ENCODE measurements at places on chromosomes 1 and 21.

- DNase-seq: no peak
Measured at GRCh38 chr1:26049531-26050247, 3.8 kb upstream of the SLC30A2 start.

DNA sequence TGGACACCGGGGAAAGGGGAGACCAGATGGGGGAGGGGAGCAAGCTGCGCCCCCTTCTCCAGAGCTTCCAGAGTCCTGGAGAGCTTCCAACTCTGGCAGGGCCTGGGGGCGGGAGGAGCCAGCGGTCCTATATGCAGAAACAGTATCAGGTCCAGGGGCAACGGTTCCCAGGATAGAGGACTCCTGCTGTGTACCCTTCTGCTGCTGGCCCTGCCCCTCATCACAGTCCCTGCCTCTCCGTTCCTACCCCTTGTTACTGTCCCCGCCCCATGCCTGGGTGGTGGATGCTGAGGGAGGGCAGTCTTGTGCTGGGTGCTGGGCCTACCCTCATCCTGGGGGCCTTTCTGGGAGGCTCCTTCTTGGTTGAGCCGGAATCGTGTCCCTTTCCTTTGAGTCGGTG, 19.2 kb upstream of the PEX10 start:
- DNase-seq: no peak

- no peak for DNase-seq
Measured at GRCh38 chr1:29379443-29380073, 143.2 kb downstream of the PTPRU start.

DNA sequence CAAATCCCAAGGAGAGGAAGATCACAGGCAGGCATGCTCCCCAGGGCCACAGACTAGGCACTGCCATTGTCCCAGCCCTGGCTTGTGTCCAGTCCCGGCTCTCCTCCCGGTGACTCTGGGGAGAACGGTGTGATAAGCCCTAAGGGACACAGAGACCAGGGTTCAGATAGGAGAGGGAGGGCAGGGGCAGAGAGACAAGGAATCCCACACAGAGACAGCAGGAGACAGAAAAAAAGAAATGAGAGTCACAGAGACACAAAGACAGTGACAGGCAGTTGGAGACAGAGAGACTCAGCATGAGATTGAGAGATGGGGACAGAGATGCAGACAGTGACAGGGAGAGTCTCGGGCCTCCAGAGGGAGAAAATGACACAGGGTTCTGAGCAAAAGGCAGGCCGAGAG, 361 bp downstream of the INSRR start:
- no peak for DNase-seq

- no peak for DNase-seq
Measured at GRCh38 chr1:88228114-88228513, 456.0 kb upstream of the PKN2 start.

- no peak for DNase-seq
Measured at GRCh38 chr1:23726686-23727085, 16.6 kb upstream of the ELOA start.

DNA sequence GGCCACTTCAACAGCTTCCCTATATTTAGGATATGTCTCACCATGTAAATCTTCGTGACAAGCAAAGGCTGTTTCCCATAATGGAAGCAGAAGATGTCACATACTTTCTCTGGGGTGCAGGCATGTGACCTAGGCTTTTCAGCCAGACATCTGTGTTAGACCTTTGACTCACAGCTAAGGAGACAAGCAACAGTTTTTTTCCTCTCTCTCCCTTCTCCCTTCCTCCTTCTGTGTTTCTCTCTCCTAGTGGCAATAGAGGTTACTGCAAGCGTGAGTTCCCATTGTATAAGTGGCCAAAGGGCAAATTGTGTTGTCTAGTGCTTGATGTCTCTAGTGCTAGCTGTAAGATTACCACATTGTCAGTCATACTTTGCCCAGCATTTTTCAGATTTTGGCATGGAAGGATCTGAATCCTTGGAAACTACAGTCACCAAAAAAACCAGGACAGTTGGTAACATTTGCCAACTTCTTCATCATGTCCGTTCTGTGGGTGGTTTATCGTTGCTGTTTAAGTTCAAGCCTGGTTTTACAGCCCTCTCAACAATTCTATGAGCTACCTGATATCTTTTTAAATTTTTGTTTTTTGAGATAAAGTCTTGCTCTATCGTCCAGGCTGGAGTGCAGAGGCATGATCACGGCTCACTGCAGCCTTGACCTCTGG, 44.4 kb upstream of the RABGAP1L start:
- DNase-seq: peak; percentile 40

DNA sequence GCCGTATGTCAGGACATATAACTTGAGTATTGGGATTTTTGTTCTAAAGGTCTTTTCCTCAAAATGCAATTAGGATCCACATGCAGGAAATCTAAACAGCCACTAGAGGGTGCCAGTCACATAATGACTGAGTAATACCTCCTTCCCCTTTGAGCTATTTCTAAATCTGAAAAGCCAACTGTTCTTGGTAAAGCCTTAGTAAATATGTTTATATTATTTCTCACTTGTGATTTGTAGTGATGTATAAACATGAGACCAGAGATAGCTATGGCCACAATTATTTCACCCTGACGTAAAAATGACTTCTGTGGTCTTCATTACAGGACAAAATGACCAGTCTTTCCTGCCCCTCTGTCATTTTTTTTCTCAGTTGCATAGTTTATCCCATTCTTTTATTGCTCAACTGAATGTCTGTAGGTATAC, 41.0 kb upstream of the DR1 start:
- peak; percentile 39 for DNase-seq

DNA sequence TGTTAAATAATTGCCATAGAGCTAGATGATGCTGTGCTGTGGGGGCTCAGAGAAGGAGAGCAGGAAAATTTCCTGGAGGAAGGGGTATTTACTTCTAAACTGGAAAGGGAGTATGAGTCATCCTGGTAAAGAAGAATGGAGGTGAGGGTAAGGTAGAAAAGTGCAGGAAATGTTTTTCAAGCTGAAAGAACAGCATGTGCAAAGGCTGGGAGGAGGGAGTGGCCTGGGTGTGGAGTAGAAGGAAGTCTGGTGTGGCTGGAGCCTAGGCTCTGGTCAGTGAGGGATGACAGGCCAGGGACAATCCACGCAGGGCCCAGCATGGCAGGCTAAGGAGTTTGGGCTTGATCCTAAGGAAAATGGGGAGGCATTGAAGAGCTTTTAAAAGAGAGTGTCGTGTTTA, 45.9 kb downstream of the MATN1 start:
- no peak for DNase-seq

GRCh38 chr1:77413541-77414335, 131.9 kb downstream of the AK5 start:
- no peak for DNase-seq

- no peak for DNase-seq
Measured at GRCh38 chr1:106233511-106233910, 823.0 kb upstream of the PRMT6 start.

DNA sequence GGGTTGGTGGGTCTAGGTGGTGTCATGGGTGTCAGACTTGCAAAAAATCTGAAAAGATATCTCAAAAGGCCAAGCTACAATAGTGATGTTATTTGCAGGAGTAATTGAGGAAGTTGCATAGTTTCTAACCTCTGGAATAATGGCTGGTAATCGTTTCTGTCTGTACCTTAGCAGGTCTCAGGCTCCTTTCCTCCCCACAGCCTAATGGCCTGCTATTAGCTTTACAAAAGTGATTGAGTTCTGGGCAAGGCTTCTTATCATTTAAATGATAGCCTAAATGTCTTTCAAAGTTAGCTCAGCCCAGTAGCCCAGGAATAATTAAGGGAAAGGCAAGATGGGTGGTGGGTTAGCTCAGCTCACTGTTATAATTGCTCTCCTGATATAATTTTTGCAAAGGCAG, 37.7 kb upstream of the IGSF5 start:
- DNase-seq: no peak

- DNase-seq: no peak
Measured at GRCh38 chr1:60279798-60280197, 206.2 kb upstream of the C1orf87 start.

DNA sequence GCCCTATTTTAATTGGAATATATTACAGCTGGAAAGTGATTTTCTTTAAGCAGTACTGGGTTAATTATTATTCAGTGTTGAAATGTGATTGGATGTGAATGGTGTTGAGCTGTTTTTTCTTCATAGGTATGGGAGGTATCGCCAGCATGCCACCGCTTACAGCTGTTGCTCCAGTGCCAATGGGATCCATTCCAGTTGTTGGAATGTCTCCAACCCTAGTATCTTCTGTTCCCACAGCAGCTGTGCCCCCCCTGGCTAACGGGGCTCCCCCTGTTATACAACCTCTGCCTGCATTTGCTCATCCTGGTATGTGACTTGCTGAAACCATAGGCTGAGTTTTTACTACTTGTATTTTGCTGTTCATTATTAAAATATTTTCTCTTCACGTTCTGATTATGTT, 107.7 kb downstream of the ITSN1 start:
- DNase-seq: no peak

DNA sequence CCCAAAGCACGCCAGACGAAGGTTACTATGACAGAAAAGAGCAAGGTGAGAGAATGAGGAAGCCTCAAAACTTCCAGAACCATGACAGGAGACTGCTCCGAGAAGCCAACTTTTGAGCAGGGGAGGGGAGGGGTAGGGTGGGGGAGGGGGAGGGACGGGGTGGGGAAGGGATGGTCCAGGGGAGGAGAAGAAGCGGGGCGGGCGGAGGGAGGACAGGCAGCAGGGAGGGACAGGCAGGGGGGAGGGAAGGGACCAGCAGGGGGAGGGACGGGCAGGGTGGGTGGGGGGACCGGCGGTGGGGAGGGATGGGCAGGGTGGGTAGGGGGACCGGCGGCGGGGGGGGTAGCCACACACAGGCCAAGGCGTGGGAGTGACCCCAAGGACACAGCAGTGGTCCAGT, 2.0 kb downstream of the INTS11 start:
- DNase-seq: no peak

- DNase-seq: no peak
Measured at GRCh38 chr1:99945174-99945573, 24.6 kb upstream of the SLC35A3 start.

- no peak for DNase-seq
Measured at GRCh38 chr1:201637282-201638079, 98.6 kb downstream of the NAV1 start.

GRCh38 chr1:205774198-205775014, 876 bp downstream of the RAB29 start:
- no peak for DNase-seq

GRCh38 chr21:36446301-36446700, 33.6 kb downstream of the CLDN14 start:
- no peak for DNase-seq

GRCh38 chr1:224201383-224201782, 18.3 kb downstream of the DEGS1 start:
- no peak for DNase-seq

DNA sequence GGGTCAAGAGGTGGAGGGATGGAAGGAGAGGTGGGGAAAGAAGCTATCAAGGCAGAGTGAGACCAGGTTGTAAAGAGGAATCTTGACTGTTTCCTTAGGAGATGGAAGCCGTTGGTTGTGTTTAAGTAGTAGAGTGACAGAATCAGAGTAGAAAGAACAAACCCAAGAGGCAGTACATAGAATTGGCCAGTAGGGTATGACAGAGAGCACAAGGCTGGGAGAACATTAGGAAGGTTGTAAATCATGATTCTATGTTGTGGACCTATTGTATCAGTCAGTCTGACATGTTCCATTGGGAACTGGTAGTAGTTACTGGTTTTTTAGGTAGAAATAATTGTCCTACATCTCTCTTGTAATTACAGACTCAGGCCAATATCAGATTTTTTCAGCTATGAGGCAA, 486.9 kb upstream of the USP24 start:
- DNase-seq: no peak

- no peak for DNase-seq
Measured at GRCh38 chr1:111133866-111134265, 6.0 kb downstream of the DRAM2 start.

GRCh38 chr1:197638316-197638715, 137.0 kb downstream of the DENND1B start:
- DNase-seq: no peak

- no peak for DNase-seq
Measured at GRCh38 chr1:226984521-226985238, 44.6 kb downstream of the COQ8A start.

DNA sequence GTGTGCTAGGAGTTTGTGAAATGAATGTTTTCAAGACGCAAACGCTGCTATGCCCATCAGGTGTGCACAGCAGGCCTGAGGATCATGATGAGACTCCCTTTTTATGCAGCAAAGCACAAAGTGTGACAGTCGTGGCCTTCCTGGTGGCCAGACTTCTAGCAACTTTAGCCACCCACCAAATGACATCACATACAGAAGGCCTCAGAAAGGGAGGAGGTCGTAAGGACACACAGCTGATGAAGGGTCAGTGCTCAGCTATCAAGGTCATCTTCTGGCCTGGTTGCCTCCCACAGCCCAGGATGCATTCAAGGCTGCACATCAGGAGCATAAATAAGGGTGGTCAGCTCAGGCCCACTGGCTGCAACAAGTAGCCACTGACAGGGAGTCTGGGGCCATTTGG, 36.6 kb downstream of the BMP8A start:
- no peak for DNase-seq

DNA sequence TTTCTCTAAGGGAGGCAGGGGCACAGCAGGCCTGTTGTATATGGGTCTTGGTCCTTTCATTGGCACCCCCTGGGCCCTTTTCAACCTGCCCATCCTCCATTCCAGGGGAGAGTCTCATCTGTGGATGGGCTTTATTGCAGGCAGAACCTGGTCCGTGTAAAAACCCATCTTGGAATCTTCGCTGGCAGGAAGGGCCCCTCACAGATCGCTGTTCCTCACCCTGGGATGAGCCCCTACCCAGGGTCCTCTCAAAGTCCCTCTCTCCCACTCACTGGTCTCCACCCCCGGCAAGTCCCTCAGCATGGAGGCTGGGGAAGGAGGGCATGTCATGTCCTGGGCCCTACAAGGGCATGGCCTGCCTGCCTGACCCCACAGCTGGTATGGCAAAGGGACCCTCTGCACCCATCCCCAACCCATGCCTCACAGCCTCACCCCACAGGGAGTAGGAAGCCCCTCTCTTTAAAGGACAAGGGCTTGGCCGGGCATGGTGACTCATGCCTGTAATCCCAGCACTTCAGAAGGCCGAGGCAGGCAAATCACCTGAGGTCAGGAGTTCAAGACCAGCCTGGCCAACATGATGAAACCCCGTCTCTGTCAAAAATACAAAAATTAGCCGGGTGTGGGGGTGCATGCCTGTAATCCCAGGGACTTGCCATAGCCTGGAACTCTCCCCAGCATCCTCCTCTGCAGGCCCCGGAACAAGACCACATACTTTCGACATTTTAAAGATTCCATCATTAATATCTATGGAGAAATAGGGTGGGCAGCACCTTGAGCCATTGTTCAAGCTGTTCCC, 13.2 kb upstream of the CDA start:
- DNase-seq: no peak

DNA sequence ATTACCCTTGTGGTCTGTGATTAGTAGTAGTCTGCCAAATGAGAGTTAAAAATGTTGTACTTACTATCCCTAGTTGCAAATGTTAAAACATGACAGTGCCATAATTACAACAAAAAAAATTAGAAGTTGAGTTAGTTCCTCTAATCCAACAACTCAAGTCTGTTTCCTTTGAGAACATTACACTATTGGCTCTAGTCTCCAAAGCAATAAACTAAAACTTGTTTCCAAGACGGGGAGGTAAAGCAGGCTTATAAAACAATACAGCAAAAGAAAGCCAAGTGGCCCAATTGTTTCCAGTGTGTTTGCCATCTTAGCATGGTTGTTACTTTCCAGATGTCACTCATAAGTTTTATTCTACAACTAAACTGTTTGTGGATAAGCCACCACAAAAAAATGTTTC, 11.6 kb downstream of the KYAT3 start:
- no peak for DNase-seq

GRCh38 chr1:220776720-220777326, 9.9 kb upstream of the MTARC1 start:
- peak; percentile 81 for DNase-seq

Data from HTR-8/SVneo (cell line).